Stimulated activated CD8-positive, alpha-beta memory T cell treated with anti-CD3 and anti-CD28 coated beads, Interleukin-15, amount 100 ng/mL, for 24 hours (primary cell): ENCODE measurements at places on chromosomes 16 and 17.

DNA sequence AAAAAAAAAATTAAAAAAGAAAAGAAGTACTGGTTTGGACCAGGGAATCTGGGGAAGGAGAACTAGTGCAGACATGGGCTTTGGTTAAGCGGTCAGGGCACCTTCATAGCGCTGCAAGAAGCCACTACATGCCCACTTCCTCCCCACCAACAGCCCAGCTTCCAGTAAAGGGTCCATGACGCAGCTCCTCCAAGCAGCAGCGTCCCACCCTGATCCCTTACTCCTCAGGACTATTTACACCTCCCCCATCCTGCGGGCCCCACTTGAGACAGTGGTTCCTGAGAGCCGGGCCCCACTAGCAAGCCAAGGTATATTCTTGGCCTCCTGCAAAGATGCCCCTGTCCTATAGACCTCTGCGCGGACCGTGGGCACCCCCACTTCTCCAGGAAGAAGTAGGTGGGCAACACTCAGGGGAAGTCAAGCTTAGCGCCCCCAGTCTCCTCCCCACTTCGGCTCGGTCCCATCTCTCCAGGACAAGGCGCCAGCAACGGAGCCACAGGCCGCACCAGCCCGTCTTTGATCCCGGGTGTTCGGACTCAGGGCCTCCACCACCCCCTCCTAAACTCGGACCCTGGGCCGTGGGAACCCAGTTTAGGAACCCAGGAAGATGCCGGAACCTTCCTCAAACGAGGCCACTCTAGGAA lies 913 bp upstream of the PRR14 start:
- DNase-seq: peak; percentile 20

DNA sequence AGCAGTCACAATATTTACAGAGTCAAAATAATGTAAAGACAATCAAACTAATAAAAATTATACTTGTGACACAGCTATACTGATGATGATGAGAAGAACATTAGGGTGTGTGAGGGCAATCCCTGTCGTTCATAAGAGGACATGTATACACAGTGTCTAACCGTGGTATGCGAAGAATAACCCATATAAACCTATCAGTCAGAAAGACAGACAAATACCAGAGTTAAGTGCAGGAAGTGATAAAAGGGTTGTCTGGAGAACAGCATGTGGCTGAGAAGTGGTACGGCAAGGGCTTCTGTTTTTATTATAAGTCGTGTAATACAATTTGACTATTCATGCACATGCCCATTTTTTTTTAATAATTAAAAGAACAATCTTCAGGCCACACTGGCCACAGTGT lies 46.7 kb downstream of the LMF1 start:
- no peak for DNase-seq

GRCh38 chr17:75450270-75450669 lies 6.2 kb upstream of the TMEM94 start:
- no peak for DNase-seq

GRCh38 chr16:1615761-1616160 lies 3.6 kb downstream of the CRAMP1 start:
- DNase-seq: no peak

- no peak for DNase-seq
These were observed 99.4 kb upstream of the SDK2 start for GRCh38 chr17:73743518-73744201.

DNA sequence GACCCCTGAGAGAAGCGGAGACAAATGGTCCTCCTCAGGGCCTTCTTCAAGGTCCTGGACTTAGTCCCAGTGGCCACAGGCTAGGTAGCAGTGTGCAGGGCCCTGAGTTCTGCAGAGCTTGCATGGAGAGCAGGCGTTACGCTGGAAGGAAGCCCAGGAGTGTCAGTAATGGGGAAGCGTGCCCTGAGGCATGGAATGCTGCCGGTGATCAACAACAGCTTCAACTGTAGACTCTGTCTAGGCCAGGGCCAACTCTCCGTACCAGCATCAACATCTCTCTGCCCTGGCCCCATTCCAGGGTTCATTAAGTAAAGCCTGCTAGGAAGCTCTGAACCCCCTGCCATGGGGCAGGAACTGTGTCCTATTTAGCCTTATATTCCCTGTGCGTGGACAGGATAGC lies 568 bp upstream of the TNK1 start:
- DNase-seq: no peak

DNA sequence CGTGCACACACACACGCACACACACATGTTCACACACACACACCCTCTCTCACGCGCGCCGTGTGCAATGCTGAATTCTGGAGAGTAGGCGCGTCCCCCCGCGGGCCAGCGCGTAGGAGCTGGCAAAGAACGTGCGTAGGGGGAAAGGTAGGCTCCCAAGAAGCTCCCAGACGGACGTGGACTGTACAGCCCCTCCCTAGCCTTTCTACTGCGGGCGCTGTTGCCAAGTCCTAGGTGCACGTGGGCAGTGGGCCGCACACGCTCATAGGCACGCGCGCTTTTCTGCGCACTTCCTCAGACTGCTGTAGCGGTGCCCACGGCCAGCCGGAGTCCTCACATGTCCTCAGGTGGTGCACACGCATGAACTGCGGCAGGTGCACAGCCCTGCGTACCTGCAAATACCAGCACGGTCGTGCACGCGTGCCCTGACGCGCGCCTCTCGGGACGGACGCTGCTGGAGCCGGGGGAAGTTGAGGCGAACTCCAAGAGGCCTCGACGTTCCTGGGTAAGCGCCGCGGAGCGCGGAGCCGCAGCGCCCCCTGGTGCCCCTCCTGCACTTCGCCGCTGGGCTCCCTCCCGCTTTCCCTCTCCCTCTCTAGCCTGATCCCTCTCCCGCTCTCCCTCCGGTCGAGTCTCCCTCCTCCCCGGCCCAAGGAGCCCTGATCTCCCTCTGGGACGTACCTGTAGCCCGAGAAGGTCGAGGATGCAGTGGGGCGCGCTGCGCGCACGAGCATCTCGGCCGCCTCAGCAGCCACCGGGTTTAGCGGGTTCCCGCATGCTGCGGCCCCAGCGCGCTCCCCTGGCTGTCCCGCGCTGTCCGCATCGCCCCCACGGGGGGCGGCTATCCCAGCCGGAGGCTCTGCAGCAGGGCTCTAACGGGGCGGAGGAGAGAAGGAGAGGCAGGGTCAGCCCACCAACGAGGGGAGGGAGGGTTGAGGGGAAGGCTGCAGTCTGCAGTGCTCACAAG lies 749 bp downstream of the GRIN2A start:
- DNase-seq: peak; percentile 13

GRCh38 chr16:83956336-83957289 lies 3.6 kb downstream of the OSGIN1 start:
- peak; percentile 64 for DNase-seq

DNA sequence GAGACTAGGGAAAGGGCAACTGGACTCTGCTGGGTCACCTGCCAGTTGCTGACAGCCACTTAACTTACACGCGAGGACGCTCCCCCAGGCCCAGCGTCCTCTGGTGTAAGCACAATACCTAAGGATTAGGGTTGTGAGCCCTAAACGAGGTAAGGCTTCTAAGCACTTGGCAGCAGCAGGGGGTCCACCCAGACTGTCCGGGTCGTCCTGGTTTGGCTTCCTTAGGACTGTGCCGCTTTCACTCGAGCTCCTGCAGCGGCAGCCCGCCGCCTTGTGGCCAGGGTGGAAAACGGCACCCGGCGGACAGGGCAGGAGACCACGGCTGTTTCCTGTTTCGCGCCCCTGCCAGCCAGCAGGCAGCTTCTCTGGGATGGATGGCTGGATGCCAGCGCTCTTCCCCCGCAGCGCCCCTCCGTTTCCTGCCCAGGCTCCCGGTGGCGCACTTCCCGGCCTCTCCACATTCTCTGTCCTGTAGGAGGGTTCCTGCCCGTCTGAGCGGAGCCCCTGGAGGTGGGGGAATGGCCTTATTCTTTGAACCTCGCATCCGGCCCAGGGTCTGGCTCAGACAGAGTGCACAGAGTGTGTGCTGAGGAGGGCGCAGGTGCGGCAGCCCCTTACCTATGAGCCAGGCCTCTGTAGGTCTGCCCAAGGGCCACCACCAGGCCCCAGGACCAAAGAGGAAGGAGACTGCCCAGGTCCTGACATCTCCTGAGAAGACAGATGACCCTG lies 47.0 kb upstream of the AMZ2 start:
- DNase-seq: no peak
